ENCODE measurements at places on chromosomes 1 and 21.

- no peak for DNase-seq
These were observed 96.7 kb downstream of the DYRK1A start for GRCh38 chr21:37463083-37463801.

GRCh38 chr1:217196616-217197015 is 434.3 kb downstream of the GPATCH2 start:
- no peak for DNase-seq

DNA sequence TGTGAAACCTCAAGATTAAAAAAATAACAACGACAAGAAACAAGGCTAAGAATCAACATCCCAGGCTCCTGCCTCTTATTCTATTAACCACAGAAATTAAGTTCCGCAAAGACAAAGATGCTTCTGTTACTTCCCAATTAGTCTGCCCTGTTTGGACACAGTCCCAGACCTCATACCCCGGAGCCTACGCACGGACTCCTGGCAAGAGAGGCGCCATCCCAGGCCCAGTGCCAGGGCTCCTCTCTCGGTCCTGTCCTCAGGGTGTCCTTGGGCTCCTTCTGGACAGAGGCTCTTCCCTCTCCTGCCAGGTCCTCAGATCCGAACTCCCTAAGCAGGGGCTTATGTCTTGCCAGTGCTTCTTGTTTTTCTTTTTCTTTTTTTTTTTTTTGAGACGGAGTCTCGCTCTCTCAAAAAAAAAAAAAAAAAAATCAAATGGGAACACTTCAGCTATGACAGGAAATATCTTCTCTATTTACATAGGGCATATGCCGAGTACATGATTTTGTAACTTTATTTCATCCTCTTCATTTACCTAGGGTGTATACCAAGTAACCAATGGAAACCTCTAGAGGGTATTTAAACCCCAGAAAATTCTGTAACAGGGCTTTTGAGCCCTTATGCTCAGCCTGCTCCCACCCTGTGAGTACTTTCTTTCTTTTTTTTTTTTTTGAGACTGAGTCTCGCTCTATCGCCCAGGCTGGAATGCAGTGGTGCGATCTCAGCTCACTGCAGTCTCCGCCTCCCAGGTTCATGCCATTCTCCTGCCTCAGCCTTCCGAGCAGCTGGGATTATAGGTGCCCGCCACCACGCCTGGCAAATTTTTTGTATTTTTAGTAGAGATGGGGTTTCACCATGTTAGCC is 11.7 kb upstream of the ENO1 start:
- DNase-seq: no peak

GRCh38 chr1:7196036-7196911 is 411.0 kb downstream of the CAMTA1 start:
- no peak for DNase-seq

- DNase-seq: no peak
These were observed 34.9 kb upstream of the TACSTD2 start for GRCh38 chr1:58611861-58612385.

GRCh38 chr1:40064797-40065499 is 24.4 kb downstream of the CAP1 start:
- DNase-seq: no peak

- DNase-seq: no peak
These were observed 67.8 kb downstream of the NID1 start for GRCh38 chr1:235997049-235997448.

DNA sequence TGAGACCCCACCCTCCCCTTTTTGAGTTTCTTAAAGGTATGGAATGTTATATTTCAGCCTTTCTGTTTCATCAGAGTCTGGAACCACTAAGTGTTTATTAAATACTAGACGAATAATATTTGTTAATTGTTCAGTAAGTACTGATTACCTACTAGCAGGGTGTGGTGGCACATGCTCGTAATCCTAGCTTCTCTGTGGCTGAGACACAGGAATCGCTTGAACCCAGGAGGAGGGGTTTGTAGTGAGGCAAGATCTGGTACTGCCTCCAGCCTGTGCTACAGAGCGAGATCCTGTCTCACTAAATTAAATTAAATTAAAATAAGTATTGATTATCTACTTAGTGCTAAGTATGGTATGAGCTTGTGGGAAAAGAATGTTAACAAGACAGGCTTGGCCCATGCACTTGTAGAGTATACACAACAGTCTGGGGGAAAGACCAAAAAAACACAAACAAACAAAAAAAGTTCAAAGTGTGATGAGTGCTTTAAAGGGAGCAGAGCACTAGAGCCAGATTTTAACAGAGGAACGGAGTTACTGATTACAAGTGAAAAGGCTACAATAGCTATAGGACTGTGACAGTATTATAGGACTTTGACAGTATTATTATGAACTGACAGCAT is 2.4 kb downstream of the CEPT1 start:
- no peak for DNase-seq

- DNase-seq: no peak
These were observed 48.2 kb upstream of the EPB41 start for GRCh38 chr1:28865997-28866650.

- no peak for DNase-seq
These were observed 13.8 kb downstream of the SLC35E2B start for GRCh38 chr1:1678581-1679380.

DNA sequence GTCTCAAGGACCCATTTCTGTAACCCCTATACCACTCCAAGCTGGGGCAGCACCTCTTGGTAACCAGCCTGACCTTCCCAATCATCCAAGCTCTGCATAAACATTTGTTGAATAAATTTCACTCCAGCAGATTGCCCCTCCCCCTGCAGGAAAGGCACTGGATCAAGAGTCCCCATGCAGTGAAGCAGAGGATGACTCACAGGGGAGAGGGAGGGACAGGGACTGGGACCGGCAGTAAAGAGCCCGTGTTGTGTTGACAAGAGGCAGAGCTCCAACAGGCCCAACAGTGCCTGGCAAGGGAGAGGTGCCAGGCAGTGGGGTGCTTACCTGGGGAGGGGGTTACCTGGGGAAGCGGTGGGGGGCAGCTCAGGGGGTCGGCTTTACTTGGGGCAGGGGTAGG is 32.3 kb downstream of the SLC9A1 start:
- no peak for DNase-seq

GRCh38 chr1:47191940-47192457 is 2.2 kb upstream of the PDZK1IP1 start:
- DNase-seq: no peak

- DNase-seq: no peak
These were observed 2.4 kb upstream of the BRWD1 start for GRCh38 chr21:39315603-39316445.

All from activated naive CD4-positive, alpha-beta T cell (primary cell).